ENCODE measurements at places on chromosomes 16 and 17.

DNA sequence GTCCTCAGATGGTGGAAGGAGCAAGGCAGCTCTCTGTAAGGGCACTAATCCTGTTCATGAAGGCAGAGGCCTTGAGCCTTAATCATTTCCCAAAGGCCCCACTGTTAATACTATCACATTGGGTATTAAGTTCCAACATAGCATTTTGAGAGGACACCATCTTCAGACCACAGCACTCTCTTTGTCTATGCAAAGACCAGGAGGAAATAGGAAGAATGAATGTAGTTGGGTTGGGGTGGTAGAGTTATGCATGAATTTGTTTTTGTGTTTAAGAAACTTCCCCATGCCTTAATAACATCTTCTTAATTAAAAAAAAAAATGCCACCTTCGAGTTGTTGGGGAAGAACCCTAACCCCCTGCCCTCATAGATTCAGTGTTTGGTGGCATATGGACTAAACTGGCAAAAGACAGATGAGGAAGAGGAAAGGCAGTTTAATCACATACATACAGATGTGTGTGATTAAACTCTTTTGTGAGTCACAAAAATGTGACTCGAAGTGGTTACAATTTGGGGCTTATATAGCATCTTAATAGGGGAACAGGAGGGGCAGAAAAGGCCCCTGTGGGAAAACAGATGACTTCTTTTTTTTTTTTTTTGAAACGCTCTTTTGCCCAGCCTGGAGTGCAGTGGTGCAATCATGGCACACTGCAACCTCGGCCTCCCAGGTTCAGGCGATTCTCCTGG lies 35.0 kb upstream of the SLC5A10 start:
- peak; percentile 31 for DNase-seq

DNA sequence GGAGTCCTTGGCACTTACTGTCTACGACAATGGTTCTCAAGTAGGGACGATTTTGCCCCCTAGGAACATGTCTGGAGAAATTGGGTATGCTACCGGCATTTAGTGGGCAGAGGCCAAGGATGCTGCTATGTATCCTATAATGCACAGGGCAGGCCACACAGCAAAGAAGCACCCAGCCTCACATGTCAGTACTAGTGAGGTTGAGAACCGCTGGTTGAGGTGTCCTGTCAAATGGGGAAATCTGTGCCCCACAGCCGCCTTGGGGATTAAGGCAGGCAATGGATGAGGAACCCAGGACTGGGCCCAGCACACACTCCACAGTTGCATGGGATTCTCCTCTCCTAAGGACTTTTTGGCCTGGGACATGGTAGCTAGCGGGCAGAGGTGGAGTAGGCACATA lies 86.7 kb upstream of the TOB1 start:
- DNase-seq: no peak

DNA sequence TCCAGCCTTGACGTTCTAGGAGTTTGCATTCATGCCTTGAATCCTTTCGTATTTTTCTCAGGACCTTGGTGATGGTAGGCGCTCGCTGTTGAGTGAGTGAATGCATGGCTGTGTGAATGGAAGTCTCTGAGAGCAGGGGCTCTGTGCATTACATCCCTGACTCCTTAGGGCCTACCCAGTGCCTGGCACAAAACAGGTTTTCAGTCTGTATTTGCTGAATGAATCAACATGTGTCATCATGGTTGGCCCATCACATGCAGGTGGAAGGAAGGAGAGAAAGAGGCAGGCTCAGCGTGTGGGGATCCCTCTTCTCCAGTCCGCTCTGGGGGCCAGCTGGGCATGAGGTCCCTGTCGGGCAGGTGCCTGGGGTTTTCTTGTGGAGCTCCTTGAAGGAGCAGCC lies 8.7 kb downstream of the RAP1GAP2 start:
- DNase-seq: no peak

GRCh38 chr17:18218756-18219415 lies 6.5 kb upstream of the LLGL1 start:
- DNase-seq: peak; percentile 62
